ENCODE measurements at places on chromosomes 1 and 21.
A peak's percentile ranks its signal among the peaks of the same experiment; 100 is the strongest.

DNA sequence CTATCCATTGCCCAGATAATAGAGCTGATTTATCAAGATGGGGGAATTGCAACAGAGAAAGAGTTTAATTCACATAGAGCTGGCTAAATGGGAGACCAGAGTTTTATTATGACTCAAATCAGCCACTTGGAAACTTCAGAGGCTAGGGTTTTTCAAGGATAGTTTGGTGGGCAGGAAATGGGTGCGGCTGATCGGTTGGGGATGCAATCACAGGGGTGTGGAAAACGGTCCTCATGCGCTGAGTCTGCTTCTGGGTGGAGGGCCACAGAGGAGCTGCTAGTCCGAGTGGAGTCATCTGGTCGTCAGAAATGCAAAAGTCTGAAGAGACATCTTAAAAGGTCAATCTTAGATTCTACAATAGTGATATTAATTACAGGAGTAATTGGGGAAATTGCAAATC, 32.0 kb upstream of the FAM89A start:
- DNase-seq, result no peak

GRCh38 chr1:244757091-244757939, 78.1 kb upstream of the COX20 start:
- peak; percentile 32 for DNase-seq

DNA sequence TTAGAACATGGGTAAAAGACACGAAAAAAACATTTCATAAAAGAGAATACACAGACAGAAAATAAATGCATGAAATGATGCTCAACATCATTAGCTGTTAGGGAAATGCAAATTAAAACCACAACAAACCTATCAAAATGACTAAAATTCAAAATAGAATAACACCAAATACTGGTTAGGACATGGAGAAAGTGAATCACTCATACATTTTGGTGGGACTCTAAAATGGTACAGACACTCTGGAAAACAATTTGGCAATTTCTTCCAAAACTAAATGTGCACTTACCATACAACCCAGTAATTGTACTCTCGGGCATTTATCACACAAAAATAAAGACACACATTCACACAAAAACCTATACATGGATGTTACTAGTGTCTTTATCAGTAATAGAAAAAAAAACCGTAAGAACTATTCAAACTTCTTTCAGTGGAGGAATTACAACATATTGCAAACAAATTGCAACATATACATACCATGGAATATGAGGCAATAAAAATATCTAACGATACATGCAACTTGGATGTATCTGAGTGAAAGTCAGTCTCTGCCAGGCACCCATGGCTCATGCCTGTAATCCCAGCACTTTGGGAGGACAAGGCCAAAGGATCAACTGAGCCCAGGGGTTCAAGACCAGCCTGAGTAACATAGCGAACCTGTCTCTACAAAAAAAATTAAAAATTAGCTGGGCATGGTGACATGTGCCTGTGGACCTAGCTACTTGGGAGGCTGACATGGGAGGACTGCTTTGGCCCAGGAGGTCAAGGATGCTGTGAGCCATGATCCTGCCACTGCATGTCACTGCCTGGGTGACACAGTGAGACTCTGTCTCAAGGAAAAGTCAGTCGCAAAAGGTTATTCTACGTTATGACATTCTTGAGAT, 19.6 kb downstream of the HSF2BP start:
- DNase-seq, result peak; percentile 92

GRCh38 chr1:159867664-159868026, 5.2 kb upstream of the VSIG8 start:
- no peak for DNase-seq

- peak; percentile 40 for DNase-seq
These were observed 14.1 kb downstream of the INPP5B start for GRCh38 chr1:37932759-37933158.

GRCh38 chr1:236143104-236143948, 987 bp downstream of the GPR137B start:
- peak; percentile 81 for DNase-seq

- no peak for DNase-seq
These were observed 55.3 kb upstream of the DSCAM start for GRCh38 chr21:40902299-40902698.

DNA sequence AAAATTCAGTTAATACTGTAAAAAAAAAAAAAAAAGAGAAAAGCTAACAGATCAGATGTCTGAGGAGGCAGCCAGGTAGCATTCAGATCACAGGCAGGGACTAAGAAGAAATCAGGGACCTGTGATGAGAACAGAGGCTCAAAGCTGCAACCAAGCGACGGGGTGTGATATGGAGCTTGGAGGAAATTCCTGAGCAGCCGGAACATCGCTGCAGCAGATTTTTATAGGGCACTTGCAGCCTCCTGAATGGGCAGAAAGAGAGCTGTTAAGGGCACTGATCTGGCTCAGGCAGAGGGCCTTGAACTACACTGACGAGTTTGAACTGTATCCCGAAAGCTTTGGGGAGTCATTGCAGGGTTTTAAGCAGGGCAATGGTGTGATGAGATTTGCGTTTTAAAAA, 315.4 kb downstream of the ADGRL2 start:
- no peak for DNase-seq

DNA sequence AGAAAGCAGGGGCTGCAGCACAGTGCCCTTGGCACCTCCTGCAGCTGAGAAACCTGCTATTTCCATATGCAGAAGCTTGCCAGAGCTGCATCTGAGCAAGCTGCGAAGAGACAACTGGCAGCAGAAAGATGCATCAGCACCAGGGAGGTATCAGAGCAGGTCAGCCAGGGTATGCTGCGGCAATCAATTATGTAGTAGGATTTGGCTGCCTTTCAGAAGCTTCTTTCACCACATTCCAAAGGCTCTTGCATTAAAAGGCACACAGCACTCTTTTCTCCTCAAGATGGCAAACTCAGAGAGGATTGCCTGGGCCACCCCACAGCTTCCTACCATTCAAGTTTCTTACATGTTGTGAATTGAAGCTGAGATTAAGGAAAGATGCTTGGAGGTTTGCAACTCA, 47.6 kb upstream of the RAP1A start:
- DNase-seq, result peak; percentile 55

DNA sequence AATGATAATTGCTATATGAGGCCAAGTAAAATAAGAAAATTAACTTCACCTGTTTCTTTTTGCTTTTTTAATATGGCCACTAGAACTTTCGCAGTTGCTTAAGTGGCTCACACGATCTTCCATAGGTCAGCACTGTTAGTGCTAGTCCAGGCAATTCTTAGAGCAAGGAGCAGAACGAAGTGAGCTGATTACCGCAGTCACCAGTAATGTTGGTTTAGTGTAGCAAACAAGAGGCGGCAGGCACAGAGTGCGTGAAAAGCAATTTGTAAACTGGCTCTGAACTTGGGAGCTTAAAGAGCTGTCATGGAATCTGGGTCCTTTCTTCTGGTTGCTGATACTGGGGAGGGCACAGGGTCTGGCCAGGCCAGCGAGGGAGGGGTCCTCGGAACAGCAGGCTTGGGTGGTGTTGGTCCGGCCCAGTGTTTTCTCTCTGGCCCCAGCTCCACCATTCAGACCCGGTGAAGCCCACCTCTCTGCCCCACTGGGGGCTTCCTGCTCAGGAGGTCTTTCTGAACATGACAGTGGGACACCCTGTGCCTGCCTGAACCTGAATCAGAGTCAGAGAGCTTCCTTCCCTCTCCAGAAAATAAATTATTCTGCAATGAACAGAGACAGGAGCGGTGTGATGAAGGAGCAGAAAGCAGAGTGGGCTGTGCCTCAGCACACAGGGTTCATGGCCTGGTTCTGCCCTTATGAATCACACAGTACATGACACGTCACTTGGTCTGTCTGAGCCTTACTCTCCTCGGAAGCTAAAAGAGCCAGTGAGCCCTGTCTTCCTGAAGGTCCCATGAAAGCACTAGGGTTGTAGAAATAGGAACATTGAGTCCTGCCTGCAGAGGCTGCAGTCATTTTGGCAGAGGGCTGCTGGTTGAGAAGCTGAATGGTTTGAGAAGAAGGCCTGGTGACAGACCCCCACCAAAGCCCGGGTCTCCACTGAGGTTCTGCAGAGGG, 11.9 kb downstream of the ETS2 start:
- peak; percentile 62 for DNase-seq

- peak; percentile 45 for DNase-seq
These were observed 23.1 kb upstream of the TOR3A start for GRCh38 chr1:179058487-179059483.

- no peak for DNase-seq
These were observed 16.6 kb upstream of the SLC2A5 start for GRCh38 chr1:9086045-9086444.

- DNase-seq, result peak; percentile 55
These were observed 71.0 kb downstream of the NFASC start for GRCh38 chr1:204941421-204942338.

GRCh38 chr21:45537111-45537745, 5.0 kb downstream of the SLC19A1 start:
- no peak for DNase-seq

DNA sequence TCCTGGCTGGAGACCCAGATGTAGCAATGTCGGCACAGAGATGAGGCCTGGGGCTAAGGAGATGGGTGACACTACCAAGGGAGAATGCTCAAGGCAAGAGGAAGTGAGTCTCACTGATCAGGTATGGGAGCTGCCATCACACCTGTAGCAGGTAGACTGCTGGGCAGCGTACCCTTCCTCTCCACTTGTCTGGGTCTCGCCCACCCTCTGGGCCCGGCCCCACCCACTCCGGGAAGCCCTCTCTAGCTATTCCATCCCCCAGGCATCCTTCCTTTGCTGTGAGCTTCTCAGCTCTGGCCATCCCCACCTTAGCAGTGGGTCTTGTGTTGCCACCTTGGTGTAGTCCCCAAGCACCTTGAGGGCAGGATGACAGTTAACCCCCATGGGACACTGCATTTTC, 87.7 kb upstream of the EDN2 start:
- no peak for DNase-seq

GRCh38 chr1:85264150-85264549, 4.7 kb upstream of the C1orf52 start:
- no peak for DNase-seq

All from adipocyte (in vitro differentiated cells).